ENCODE measurements at places on chromosomes 2 and 18. TPM values are rescaled to one million over a fixed set of nuclear protein-coding genes. Genes with fewer than 3 reads are reported as not detected.

The ACADL gene
- not detected for total RNA-seq

The SP140 gene
- total RNA-seq = 88.7 TPM

The RNF125 gene
- total RNA-seq = 10.8 TPM

The LYG2 gene
- not detected for total RNA-seq

The SERPINB13 gene
- total RNA-seq = not detected

The IL36G gene
- total RNA-seq = not detected

The SS18 gene
- total RNA-seq = 141 TPM

The PMAIP1 gene
- total RNA-seq = 9.1 TPM

The TP53I3 gene
- total RNA-seq = 16.4 TPM

The SDC1 gene
- 21.8 TPM for total RNA-seq

The CPLX4 gene
- not detected for total RNA-seq

The TRPM8 gene
- not detected for total RNA-seq

The TET3 gene
- total RNA-seq = 19.1 TPM

The KCNE4 gene
- total RNA-seq = 3.3 TPM

The FSHR gene
- not detected for total RNA-seq
